ENCODE measurements at places on chromosomes 4 and X. TPM values are rescaled to one million over a fixed set of nuclear protein-coding genes. Genes with fewer than 3 reads are reported as not detected.

Gene ACOX3
- total RNA-seq: 21.9 TPM

Gene CSAG3
- total RNA-seq: not detected

Gene IL1RAPL2
- total RNA-seq: 1.0 TPM

Gene NXF2
- not detected for total RNA-seq

Data from skeletal muscle tissue (tissue), 5 donors.